ENCODE measurements at places on chromosomes 2 and 18.

DNA sequence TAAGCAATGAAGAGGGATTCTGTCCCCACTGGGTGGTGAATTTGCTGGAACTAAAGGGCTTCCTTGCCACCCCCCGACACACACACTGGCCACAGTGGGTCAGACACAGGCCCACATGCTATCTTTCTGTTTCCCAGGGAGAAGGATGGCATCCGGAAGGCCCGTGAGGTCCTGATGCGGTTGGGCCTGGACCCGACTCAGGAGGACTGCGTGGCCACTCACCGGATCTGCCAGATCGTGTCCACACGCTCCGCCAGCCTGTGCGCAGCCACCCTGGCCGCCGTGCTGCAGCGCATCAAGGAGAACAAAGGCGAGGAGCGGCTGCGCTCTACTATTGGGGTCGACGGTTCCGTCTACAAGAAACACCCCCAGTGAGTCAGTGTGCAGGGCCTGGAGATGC is 44.6 kb downstream of the HK2 start:
- DNase-seq, result no peak

DNA sequence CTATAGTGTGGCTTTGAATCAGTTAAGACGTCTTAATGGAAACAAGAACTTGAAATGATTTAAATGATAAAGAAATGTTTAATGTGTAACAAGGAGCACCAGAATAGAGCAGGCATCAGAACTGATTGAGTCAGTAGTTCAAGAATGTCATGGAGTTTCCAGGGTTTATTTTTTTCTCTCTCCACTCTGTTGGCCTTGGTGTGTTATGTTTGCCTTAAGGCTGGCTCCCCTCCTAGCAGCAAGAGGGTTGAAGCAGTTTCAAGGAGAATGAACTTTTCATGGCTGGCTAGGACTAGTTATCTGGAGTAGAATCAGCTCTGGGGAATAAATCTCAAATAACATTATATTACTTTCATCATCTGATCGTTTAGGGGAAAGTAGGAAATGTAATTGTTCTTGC is 13.4 kb upstream of the GLS start:
- peak; percentile 53 for DNase-seq

DNA sequence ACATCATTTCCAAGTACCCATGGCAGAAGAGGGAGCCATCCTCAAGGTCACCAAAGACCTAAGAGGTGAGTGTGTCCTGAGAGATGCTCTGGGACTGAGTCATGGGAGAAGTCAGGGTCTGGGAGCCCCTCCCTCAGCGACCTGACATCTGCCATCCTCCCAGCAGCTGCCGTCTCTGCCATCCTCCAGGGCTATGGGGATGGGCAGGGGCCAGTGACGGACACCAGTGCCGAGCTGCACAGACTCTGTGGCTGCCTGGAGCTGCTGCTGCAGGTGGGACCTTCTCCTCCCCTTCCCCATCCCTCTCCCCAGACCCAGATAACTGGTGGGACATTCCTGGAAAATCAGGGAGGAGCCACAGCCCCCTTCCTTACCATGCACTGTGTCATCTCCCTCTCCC is 1.5 kb downstream of the RUFY4 start:
- DNase-seq, result no peak

DNA sequence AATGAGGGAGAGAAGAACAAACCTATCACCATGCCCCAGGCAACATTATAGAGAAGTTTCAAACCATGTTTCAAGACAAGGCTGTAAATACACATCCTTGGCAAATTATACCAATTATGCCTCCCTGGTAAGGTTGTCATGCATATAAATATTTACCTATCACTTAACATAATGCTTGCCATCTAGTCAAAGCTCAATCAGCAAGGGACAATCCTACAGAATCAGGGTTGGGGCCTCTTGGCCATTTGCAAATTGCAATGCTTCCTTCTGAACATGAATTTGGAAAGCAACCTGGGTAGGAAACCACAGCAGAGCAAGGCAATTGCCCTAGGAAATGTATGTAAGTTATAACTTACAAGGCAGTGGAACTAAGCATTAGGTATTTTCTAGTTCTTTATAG is 907.2 kb upstream of the CDH2 start:
- DNase-seq, result no peak

GRCh38 chr2:28414583-28414982 is 21.9 kb downstream of the FOSL2 start:
- DNase-seq, result no peak

GRCh38 chr2:47735136-47735869 is 47.6 kb upstream of the MSH6 start:
- no peak for DNase-seq

GRCh38 chr2:151670846-151671597 is 63.3 kb downstream of the NEB start:
- no peak for DNase-seq

Data from cardiac fibroblast (primary cell).